ENCODE measurements at places on chromosomes 6 and 20. TPM values are rescaled to one million over a fixed set of nuclear protein-coding genes. Genes with fewer than 3 reads are reported as not detected.

Gene ENPP5
- 7.3 TPM for total RNA-seq

GRCh38 chr6:2962636-2963035, 8.7 kb downstream of the SERPINB6 start:
- no peak for DNase-seq

DNA sequence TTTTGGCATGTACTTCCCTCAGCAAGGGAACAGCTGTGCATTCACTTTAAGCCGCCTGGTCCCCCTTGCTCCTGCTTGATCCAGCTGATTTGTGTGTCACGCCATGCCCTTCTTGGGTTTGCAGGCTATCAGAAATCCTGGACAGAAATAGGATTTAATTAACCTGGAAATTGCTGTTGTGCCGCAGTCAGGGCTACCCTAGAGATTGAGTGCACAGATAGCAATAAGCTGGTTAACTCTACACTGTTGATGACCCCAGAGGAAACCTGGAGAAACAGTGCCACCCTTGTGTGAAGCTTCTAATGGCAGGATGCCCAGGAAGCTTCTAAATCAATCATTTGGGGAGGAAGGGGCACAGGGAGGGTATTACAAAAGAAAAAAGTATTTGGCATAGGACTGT, 199.0 kb downstream of the JARID2 start:
- DNase-seq, result no peak

GRCh38 chr6:31821301-31822035, 6.1 kb upstream of the HSPA1B start:
- DNase-seq, result peak; percentile 88

DNA sequence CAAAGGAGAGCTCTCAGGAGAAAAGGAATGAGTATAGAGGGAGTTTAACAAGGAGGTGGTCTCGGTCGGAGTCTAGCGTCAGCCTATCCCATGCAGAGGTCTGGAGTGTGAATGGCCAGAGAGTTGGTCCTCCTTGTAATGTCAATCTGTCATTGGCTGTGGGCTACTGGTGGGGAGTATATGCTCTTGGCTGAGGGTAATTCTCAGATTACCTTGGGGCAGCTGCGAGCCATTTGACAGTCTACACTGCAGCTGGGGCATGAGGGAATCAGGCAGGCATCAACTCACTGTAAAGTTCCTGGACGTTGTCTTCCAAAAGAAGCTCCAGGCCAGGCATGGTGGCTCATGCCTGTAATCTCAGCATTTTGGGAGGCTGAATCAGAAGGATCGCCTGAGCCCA, 48.1 kb downstream of the EBF4 start:
- no peak for DNase-seq

GRCh38 chr20:13259921-13260320, 38.8 kb downstream of the ISM1 start:
- no peak for DNase-seq

GRCh38 chr20:13105864-13106457, 97.2 kb downstream of the SPTLC3 start:
- no peak for DNase-seq

Gene SLC22A7
- total RNA-seq, result not detected

All from upper lobe of right lung (tissue), 1 donor.